BE2C (cell line): ENCODE measurements at places on chromosomes 7 and 10.
A peak's percentile ranks its signal among the peaks of the same experiment; 100 is the strongest.

DNA sequence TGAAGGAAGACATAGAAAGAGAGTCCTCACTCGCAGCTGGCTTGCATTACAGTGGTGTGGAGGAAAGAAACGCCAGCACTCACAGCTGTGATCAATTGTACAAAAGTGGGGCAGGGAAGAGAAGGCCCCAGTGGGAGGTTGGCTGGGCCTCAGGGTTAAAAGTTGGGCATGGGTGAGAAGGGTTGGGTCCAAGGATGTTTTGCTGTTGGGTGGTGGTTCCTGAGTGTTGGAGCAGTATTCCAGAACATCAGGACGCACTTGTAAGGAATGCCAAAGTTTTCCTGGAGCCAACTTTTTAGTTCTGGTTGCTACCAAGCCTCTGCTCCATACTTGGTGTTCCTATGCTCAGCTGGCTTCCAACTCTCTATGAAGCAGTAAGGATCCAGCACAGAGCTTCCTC lies 55.4 kb upstream of the MKRN1 start:
- DNase-seq: no peak

DNA sequence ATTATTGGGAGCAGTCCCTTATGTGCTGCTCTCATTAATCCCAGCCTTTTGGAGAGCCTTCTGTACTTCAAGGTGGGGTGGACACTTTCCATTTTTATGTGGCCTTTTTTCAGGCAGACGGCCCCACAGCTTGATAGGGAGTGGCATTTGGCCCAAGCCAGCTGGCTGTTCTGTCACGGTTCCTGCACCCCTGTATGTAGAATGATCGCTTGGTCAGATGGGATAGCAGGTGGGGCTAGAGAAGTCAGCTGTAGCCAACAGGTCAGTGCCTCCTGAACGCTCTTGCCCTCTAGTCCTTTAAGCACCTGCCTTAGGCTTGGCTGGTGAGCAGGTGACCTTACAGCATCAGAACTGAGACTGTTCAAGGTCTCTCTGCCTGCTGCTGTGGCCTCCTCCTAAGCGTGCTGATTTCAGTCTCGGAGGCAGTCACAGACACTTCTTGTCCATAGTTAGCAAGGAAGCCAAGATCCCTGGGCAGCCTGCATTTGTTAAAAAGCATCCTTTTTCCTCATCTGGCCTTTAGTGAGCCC lies 95.3 kb downstream of the LRRC4 start:
- no peak for DNase-seq

GRCh38 chr7:92306153-92306552 lies 60.4 kb downstream of the ANKIB1 start:
- no peak for DNase-seq

DNA sequence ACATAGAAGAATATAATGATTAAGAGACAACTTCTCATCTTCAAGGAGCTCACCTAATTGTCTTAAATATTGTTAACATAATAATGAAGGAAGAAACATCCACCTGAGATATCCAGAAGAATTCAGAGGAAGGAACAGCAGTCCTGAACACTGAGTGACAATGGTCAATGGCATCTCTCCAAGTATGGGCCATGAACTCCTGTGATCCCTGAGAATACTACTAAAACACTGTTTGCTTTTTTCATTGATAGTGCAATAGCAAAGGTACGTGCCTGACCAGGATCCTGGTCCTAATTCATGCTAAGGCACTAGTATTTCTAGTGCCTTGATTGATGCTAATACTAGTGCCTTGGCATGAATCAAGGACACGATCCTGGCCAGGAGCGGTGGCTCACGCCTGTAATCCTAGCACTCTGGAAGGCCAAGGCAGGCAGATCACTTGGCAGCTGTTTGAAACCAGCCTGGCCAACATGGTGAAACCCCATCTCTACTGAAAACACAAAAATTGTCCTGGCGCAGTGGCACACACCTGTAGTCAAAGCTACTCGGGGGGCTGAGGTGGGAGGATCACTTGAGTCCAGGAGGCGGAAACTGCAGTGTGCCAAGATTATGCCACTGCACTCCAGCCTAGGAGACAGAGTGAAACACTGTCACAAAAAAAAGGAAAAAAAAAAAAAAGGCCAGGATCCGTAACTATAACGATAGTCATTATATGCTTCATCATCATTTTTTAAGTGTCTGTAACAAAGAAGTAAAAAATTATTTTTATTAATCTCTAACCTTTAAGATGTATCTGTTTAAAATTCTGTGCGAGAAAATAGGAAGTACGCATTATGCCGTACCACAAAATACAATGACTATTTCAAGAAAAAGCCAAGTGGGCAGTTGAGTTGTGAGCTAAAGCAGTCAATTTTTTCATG lies 49.1 kb downstream of the SRPK2 start:
- no peak for DNase-seq

DNA sequence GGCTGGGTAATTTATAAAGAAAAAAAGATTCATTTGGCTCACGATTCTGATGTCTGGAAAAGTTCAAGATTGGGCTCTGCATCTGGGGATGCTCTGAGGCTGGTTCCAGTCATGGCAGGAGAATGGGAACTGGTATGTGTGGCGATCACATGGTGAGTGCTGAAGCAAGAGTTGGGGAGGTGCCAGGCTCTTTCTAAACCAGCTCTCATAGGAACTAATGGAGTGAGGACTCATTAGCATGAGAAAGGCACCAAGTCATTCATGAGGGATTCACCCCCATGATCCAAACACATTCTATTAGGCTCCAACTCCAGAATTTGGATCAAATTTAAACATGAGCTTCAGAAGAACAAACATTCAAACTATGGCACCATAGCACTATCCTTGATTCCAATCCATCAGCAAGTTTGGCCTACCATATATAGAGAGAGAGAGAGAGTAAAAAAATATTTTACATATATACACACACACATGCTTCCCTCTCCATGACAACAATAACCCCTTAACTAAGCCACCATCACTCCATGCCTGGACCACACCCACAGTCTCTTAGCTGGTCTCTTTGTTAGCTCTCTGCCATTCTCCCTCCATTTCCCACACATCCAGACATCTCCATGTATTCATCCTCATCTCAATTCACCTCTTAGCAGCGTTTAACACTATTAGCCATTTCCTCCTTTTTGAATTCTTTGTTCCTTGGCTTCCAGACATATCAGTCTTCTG lies 57.9 kb downstream of the NPY start:
- DNase-seq: no peak

- no peak for DNase-seq
These were observed 625.2 kb upstream of the CELF2 start for GRCh38 chr10:10392511-10392910.

DNA sequence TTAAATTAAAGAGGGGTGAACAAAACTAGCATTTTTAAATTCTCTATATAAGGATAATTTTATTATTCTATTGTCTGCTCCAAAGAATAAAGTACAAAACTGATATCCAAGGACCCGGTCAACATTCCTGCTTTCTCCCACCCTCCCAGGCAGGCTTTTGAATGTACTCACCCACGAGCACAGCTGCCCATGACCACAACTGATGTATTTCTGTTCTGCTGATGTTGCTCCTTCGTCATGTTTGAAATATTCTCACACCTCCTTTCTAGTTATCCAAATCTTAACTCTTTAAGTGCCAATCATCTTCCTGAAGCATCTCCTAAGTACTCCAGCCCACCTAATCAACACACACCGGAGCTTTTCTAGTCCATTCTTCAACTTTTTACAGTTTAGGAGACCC lies 46.7 kb downstream of the CALD1 start:
- DNase-seq: no peak

DNA sequence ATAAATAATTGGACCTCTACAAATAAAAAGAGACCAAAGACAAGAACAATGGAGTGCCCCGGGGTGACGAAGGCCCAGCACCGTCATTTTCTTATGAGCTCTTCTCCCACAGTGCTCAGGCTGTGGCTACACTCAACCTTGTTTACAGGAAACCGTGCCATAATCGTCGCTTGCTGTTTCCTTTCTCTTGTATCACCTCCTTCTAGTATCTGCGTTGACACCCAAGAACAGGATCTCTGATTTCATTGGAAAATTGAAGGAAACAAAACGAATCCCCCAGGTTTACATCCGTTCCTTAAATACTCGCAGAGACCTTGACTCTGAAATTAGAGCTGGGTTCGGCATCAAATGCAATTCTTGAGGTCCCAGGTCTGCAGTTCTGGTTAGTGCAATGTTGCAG lies 1.7 kb upstream of the IGFBP3 start:
- DNase-seq: no peak

GRCh38 chr10:101046332-101047238 lies 15.2 kb upstream of the KAZALD1 start:
- peak; percentile 38 for DNase-seq

GRCh38 chr10:91602868-91603568 lies 29.9 kb downstream of the PPP1R3C start:
- no peak for DNase-seq

DNA sequence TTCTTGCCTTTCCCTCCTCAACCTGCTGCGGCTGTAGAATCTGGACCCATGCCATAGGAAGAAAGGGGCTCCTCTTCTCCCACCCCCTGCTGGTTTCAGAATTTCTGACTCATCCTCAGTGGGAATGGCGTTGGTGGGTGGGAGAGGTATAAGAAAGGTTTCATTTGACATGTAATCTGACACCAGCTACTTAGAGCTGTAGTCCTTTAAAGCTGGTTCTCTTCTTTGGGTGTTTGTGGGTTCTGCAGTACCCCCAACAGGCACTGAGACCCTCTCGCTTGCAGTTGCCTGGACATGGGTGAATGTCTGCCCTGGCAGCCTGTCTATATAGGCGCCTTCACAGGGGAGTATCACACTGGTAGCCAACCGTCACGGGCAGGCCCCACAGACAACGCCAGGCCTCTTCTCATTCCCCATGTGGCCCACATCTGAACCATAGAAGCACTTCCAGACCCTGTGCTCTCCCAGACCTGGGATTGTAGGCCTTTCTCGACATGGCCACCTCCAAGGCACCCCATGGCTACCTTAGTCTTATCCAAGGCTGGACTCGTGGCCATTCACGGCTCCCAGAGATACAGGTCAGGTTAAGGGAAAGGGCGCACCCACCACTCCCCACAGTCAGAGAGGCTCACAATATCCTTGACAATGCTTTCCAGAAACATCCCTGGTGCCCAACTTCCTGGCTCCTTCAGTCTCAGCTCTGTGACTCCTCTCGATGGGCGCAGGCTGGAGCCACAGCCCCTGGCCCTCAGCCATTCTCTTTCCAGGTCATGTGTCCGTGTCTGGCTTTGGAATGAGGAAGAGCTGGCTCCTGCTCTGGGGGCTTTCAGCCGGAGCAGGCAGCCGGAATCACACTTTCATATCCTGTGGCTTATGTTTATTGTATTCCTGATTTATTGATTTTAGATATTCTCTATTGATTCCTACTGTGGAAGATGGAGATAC lies 17.5 kb downstream of the ZNF862 start:
- DNase-seq: no peak

- DNase-seq: no peak
These were observed 3.0 kb downstream of the DLX6 start for GRCh38 chr7:97008275-97008917.

DNA sequence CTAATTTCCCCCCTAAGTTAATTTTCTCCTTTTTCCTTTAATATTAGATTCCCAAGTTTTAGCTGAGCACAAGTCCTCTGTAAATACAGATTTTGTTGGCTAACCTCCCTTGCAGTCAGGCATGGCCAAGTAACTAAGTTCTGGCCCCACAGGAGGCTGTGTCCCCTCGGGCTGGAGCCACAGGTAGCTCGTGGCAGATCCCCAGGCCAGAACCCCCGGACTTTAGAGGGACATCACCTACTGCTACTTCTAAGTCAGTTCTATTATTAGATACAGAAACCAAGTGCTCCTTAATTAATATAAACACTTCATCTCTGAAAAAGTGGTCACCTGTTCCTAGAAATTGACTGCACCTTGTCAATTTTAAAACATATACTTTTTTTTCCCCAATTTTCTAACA lies 46.1 kb upstream of the NCAPG2 start:
- no peak for DNase-seq

DNA sequence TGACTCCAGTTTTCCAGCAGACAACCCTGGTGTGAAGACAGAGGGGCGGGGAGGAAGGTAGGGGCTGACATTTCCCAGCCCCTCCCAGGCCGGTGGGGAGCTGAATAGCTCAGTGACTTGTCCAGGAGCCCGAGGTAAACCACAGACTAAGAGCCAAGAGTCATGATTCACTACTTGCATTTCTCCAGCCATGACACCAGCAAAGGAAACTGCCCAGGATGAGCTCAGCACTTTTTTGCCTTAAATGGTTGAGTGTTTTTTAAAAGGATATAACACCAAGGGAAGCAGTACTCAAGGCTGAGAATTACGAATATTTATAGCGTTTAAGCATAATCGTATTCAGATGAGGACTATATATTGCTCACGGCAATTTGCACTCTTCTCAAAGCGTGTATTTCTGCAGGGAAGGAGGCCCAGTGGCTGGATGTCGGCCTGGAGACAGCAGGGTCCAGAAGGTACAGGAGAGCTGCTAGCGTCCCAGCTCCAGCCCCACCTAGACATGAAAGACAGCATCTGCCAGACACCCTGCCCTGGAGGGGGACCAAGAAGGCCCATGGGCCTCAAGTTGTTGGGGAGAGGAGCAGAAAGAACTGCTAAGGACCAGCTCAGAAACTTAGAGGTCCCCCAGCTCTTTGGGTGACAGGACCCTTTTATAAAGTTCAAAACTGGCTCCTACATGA lies 141.4 kb downstream of the GRID1 start:
- DNase-seq: no peak

DNA sequence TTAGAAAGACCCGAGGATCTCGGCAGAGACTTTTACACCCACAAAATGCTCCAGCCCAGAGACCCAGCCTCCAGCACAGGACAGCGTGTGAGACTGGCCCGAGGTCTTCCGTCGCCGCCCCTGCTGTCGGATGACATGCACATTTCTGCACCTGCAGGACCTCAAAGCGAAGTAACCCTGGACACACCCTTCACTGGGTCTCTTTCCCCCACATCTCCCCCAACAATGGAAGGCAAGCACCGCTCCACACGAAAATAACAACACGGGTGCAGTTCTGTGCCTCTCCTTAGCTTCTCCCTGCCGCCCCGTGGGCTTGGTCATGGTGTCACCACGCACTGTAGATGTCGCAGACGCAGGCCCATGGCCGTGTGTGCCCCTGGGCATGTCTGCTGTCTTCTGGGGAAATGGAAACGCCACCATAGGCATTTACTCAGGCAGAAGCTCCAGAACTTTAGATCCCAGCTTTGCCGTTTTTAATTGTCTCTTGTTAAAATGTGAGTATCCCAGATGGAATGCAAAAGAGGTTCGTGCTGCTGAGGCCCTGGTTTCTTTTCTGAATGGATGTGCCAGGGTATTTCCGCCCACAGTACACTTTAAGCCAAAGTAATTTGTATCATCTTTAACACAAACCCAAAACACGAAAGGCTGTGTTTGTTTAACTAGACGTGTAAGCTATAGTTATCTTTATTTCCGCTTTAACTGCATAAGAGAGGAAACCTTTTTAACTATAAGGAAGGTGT lies 237.9 kb downstream of the MGMT start:
- no peak for DNase-seq

- DNase-seq: no peak
These were observed 12.9 kb upstream of the ZMIZ1 start for GRCh38 chr10:79055892-79056291.

- DNase-seq: no peak
These were observed 251.6 kb upstream of the MKLN1 start for GRCh38 chr7:131076032-131076431.
